Activated CD4-positive, alpha-beta T cell treated with anti-CD3 and anti-CD28 coated beads for 24 hours (primary cell): ENCODE measurements at places on chromosomes 3 and 15.
A peak's percentile ranks its signal among the peaks of the same experiment; 100 is the strongest.

GRCh38 chr15:31977812-31978661 lies 52.3 kb upstream of the CHRNA7 start:
- peak; percentile 44 for DNase-seq

DNA sequence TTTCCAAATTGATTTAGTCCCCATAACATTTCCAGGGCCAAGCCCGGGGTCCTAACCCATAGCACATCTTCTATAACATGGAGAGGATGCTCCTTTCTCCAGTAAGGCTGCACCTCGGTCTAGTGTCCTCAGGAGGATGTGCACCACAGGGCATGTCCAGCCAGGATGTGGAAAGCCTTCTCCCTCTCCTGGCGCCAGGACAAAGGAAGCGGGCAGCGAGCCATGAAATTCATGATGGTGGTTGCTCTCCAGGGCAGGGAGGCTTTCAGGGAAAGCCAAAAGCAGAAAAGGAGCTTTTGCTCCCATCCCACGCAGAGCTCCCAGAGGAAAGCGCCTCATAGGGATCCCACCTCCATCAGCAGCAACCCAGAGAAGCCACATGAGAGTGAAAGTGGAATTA lies 220.0 kb downstream of the ADAMTSL3 start:
- no peak for DNase-seq

GRCh38 chr15:82999905-83000671 lies 11.4 kb downstream of the C15orf40 start:
- DNase-seq, result no peak

- no peak for DNase-seq
Observed at GRCh38 chr3:89171687-89172545, 64.5 kb downstream of the EPHA3 start.

- no peak for DNase-seq
Observed at GRCh38 chr15:66369773-66370651, 13.5 kb upstream of the TIPIN start.

DNA sequence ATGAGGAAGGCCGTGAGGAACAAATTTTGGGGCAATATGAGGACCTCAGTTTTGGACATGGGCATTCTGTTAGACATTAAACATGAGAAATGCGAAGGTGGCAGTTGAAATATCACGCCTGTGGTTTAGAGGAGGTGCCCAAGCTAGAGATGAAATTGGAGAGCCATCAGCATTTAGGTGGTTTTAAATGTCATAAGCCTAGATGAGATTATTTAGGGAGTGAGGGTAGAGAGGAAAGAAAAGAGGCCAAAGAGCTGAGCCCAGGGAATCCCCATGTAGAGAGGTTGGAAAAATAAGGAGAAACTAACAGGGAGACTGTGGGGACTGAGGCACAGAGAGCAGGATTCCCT lies 14.9 kb downstream of the RTP1 start:
- no peak for DNase-seq

- DNase-seq, result no peak
Observed at GRCh38 chr3:94356581-94356980, 293.7 kb downstream of the NSUN3 start.

GRCh38 chr3:41002104-41002503 lies 197.2 kb upstream of the CTNNB1 start:
- no peak for DNase-seq

DNA sequence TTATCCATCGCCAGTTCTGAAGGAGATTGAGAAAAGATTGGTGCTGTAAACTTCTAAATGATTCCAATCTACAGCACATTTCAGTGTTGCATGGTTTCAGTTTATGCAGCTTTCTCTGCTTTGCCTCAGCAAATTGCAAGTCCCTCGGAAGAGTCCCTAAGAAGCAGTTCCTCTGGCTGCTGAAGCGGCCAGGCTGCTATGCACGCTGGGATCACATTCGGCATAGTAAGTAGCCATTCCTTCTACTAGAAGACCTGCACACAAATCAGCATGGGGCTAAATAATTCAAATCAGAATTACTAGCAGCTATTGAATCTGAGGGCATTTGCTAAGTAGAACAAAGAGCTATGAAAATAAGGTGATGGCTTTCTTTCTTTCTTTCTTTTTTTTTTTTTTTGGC lies 769.5 kb downstream of the AGBL1 start:
- DNase-seq, result no peak

GRCh38 chr15:76337059-76337695 lies 604 bp downstream of the ISL2 start:
- no peak for DNase-seq

- no peak for DNase-seq
Observed at GRCh38 chr3:52210550-52211046, 12.6 kb downstream of the ALAS1 start.

GRCh38 chr3:126459763-126460127 lies 15.9 kb downstream of the ZXDC start:
- DNase-seq, result no peak

DNA sequence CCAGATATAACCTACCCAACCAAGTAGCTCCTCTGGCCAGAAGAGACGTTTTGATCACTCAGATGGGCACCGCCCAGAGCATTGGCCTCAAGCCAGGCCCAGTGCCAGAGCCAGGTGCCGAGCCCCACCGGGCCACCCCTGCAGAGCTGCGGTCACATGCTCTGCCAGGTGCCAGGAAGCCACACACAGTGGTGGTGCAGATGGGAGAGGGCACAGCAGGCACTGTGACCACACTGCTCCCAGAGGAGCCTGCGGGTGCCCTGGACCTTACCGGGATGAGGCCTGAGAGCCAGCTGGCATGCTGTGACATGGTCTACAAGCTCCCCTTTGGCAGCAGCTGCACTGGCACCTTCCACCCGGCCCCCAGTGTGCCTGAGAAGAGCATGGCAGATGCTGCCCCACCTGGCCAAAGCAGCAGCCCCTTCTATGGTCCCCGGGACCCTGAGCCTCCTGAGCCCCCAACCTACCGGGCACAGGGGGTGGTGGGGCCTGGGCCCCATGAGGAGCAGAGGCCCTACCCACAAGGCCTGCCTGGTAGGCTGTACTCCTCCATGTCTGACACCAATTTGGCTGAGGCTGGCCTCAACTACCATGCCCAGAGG lies 19.1 kb upstream of the APEH start:
- DNase-seq, result no peak

DNA sequence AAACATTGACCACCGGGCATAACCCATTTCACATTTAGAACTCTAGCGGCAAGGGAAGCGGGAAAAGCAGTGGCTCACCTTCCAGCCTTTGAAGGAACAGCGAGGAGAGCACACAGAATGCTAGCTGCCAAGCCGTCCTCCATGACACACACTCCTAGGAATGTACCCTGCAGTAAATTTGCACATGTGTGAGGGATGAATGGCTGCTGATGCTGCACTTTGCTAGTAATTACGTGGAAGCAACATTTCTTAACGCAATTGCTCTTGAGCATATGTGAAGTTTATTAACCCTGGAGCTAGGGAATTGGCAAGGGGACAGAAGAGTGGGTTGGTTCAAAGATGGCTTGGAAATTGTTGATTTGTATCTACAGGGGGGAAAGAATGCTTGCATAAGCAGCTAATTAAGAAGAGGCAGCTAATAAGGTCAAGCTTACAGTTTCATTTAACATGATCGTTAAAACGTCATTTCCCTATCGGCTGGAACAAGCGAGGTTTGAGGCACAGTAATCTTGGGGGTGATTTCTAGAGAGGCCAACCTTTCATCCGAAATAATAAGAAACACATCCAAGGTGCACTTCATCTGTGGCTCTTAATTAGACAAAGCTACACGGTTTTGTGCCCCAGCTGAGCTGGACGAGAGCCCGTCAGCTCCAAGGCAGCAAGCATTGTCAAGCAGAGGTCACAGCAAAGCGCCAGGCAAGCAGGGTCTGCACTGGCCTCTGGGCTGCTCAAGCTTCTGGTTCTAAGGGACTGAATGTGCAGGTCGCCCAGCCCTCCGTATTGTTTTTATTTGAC lies 123.4 kb downstream of the CHSY1 start:
- no peak for DNase-seq

- DNase-seq, result no peak
Observed at GRCh38 chr15:83322061-83322460, 37.6 kb upstream of the BNC1 start.

- peak; percentile 68 for DNase-seq
Observed at GRCh38 chr3:39291903-39292329, 12.1 kb upstream of the CX3CR1 start.

DNA sequence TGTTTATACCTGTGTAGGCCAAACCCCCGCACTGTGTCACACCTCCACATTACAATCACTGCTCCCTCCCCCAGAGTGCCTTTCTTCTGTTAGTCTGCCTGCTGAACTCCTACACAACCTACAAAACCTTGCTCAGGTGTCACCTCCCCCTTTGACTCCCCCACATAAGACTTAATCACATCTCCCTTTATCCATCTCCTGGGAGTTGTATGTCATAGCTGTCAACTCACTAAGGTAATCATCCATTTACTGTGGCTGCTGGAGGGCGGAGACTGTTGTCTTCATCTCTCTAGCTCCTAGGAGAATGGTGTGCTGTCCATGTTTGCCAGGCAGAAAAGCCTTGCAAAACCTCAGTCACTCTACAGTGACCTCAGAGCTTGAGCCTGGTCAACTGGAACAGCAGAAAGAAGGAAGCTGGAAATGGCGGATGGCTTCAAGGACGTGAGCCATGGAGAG lies 43.8 kb downstream of the ZNF710 start:
- DNase-seq, result no peak

DNA sequence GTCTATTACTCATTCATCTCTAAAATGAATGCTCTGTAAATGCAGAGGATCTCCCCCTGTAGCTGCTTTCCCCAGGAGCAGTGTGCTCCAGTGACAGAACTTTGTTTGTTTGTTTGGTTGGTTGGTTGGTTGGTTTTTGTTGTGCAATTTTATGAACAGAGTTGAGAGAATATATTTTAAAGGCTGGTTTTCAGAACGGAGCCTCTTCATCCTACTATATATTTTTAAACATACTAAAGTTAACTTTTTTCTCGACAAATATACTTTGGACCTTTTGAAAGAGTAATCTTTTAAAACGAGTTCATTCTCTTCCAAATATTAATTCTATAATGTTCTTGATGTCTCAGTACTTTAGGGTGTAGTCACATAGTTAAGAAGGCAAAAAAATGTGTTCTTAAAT lies 20.2 kb downstream of the RYR3 start:
- DNase-seq, result no peak

DNA sequence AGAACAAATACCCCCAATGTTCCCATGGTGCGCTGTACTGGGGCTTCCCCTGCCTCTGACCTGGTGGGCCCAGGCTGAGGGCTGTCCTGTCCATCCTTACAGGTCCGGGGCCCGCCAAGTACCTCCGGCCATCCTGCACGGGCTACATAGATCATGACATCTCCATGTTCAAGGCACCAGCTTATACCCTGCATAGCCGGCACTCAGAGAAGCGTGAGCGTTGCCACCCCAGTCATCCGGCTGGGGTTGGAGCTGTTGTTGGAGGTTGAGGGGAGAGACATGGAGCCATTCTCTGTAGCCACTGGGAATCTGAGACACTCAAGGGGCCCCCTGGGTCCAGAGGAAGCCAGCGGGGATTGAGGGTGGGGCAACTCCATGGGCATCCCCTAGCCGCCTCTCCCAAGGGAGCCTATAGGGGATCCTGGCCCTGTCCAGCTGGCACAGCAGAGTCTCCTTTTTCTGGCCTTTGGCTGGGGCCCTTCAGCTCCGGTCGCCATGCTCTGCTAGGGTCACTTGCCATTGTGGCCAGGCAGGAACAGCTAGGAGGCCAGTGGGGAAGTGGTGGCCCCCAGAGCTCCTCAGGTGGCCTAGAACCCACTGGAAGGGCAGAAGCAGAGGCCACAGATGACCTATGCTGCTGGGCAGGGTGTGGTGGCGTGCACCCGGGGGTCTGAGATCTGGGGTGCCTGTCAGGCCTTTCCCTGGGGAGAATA lies 12.5 kb upstream of the CSPG4 start:
- no peak for DNase-seq

DNA sequence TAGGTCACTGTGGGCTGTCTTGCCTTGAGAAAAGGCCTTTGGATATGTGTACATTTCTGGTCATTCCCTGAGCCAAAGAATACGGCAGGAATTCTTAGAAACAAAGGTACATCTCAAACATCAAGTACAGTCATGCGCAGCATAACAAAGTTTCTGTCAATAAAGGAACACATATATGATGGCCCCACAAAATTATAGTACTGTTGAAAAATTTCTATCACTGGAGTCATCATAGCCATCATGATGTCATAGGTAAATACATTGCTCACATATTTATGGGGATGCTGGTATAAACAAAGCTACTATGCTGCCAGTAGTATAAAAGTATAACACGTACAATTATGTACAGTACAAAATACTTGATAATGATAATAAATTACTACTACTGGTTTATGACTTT lies 38.9 kb upstream of the NECTIN3 start:
- DNase-seq, result no peak

GRCh38 chr3:146308222-146308621 lies 57.3 kb upstream of the PLSCR4 start:
- no peak for DNase-seq

GRCh38 chr3:14374444-14374883 lies 27.9 kb upstream of the SLC6A6 start:
- no peak for DNase-seq

DNA sequence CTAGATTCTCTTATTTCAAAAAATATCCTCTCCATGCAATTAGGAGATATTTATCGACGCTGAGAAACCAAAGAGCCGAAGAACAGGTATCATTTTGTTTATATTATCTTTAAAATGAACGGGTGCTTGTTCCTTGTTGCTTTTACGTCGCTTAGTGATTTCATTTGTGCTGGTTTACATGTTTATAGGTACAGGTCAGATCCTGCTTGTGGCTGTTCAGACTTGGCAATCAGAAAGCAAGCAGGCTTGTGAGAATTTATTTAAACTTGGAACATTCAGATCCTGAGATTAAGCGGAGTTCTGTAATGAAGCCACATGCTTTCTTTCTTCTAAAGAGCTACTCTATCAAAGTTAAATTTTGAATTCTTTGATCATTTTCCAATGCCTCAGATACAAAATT lies 43.0 kb upstream of the ATP2C1 start:
- no peak for DNase-seq

- no peak for DNase-seq
Observed at GRCh38 chr3:99505646-99506269, 132.6 kb upstream of the COL8A1 start.

DNA sequence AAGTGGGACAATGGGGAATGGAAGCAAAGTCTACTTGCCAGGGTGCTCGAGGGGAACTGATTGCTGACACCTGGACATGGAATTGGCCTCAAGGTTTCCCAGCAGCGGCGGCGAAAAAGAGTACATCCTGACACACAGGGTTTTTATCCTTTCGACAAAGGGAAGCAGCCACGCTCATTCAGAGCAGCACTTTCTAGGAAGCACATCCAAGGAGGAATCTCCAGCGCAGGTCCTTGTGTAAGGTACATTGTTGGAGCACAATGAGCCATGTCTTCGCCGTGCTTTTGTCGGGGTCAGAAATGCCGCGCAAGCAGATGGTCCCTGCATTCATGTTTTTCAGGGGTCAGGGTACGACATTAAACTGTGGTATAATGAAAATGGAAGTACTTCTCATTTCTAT lies 16.8 kb downstream of the CACNA1D start:
- DNase-seq, result no peak

DNA sequence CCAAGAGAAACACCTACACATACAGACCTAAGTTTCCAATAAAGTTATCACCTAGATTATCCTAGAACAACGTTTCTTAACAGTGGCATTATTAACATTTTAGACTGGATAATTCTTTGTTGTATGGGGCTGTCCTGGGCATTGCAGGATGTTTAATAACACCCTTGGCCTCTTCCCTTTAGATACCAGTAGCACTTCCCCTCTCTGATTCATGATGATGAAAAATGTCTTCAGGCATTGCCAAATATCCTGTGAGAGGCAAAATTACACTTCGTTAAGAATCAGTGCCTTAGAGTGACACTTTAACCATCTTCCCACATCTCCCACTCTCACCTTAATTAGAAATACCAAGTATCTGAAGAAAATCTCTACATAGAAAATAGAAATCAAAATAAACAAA lies 352.6 kb downstream of the CGGBP1 start:
- DNase-seq, result no peak
